ENCODE measurements at places on chromosomes 6 and 20. TPM values are rescaled to one million over a fixed set of nuclear protein-coding genes. Genes with fewer than 3 reads are reported as not detected.

Gene MYMX
- not detected for total RNA-seq

Gene ZNFX1
- 27.8 TPM for total RNA-seq

Gene SLC22A16
- not detected for total RNA-seq

DNA sequence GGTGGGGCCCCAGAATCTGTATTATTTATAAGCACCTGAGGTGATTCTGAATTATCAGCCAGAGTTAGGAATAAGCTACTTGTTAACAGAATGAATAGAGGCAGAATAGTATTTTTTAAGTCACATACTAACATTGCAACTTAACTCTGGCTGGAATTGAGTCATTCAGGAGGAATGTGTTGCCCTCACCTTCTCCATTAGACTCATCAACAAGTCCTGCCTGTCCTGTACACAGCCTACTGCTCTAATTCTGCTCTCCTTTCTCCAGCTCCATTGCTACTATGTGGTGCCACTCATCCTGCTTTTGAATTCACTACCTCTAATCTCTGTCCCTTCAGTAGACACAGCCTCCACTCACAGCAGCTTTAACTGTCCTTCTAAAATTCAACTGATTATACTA, 669.4 kb downstream of the DHX35 start:
- H3K4me1 ChIP-seq, result no peaks in the 10 kb centered on the region
- H3K4me3 ChIP-seq, result no peak overlapping the region
- DNase-seq, result no peak
- H3K27me3 ChIP-seq, result no peaks in the 10 kb centered on the region
- no peak overlapping the region for H3K27ac ChIP-seq
- no peaks in the 10 kb centered on the region for H3K36me3 ChIP-seq

GRCh38 chr6:17042422-17043147, 59.3 kb upstream of the STMND1 start:
- H3K27ac ChIP-seq, result no peak overlapping the region
- DNase-seq, result no peak
- H3K4me3 ChIP-seq, result no peak overlapping the region
- H3K27me3 ChIP-seq, result no peaks in the 10 kb centered on the region

DNA sequence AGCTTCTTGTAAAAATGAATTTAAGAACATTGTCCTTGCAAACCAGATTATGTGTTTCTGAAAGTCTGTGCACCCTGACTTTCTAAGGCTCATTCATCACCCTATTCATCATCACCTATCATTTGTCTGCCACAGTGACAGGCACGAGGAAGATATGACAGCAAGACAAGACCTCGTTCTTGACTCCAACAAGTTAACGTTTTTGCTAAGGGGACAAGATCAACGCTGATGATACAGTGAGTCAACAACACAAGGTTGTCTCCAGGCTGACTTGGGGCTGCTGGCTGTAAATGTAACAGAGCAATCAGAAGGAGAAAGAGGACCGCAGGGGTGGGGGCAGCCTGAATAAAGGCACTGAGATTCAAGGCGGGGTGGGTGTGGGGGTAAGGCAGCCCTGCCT, 94.2 kb downstream of the FOXC1 start:
- peaks cover 18% of the 10 kb centered on the region for H3K4me1 ChIP-seq
- H3K36me3 ChIP-seq, result no peaks in the 10 kb centered on the region
- H3K27ac ChIP-seq, result no peak overlapping the region
- DNase-seq, result no peak
- no peaks in the 10 kb centered on the region for H3K27me3 ChIP-seq
- no peak overlapping the region for H3K4me3 ChIP-seq

GRCh38 chr20:47788741-47789080, 3.4 kb upstream of the SULF2 start:
- H3K4me3 ChIP-seq, result no peak overlapping the region
- peaks cover 48% of the 10 kb centered on the region for H3K4me1 ChIP-seq
- H3K27me3 ChIP-seq, result no peaks in the 10 kb centered on the region
- DNase-seq, result no peak

GRCh38 chr20:19078448-19079373, 133.7 kb upstream of the SLC24A3 start:
- no peak overlapping the region for H3K4me3 ChIP-seq
- no peaks in the 10 kb centered on the region for H3K4me1 ChIP-seq
- H3K36me3 ChIP-seq, result no peaks in the 10 kb centered on the region
- DNase-seq, result no peak

- no peak overlapping the region for H3K27ac ChIP-seq
- peaks cover 9% of the 10 kb centered on the region for H3K4me1 ChIP-seq
- DNase-seq, result no peak
- no peak overlapping the region for H3K4me3 ChIP-seq
- H3K36me3 ChIP-seq, result no peaks in the 10 kb centered on the region
- no peaks in the 10 kb centered on the region for H3K27me3 ChIP-seq
Observed at GRCh38 chr6:169802790-169803189, 51.4 kb downstream of the ERMARD start.

Gene MROH8
- total RNA-seq, result 1.8 TPM

- DNase-seq, result no peak
- no peaks in the 10 kb centered on the region for H3K36me3 ChIP-seq
- no peaks in the 10 kb centered on the region for H3K27me3 ChIP-seq
Observed at GRCh38 chr20:37123441-37123840, 27.6 kb upstream of the RBL1 start.

DNA sequence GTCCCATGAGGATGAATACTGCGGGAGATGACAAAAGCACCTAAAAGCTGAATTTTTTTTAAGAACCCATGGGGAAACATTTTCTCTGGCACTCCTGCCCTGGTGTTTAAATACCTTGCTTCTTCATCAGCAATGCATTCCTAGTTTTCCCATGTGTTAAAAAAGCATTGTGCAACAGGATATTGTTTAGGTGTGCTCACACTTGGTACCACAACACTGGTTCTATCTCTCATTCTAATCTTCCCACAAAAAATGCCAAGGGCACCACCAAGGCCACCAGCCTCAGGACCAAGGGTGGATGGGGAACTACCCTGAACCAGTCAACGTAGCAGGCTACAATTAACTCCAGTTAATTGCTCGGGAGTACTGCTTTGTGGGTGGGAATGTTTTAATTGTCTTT, 50.9 kb downstream of the ALDH5A1 start:
- no peaks in the 10 kb centered on the region for H3K36me3 ChIP-seq
- no peak overlapping the region for H3K4me3 ChIP-seq
- H3K4me1 ChIP-seq, result no peaks in the 10 kb centered on the region
- peaks cover 6% of the 10 kb centered on the region for H3K27me3 ChIP-seq

DNA sequence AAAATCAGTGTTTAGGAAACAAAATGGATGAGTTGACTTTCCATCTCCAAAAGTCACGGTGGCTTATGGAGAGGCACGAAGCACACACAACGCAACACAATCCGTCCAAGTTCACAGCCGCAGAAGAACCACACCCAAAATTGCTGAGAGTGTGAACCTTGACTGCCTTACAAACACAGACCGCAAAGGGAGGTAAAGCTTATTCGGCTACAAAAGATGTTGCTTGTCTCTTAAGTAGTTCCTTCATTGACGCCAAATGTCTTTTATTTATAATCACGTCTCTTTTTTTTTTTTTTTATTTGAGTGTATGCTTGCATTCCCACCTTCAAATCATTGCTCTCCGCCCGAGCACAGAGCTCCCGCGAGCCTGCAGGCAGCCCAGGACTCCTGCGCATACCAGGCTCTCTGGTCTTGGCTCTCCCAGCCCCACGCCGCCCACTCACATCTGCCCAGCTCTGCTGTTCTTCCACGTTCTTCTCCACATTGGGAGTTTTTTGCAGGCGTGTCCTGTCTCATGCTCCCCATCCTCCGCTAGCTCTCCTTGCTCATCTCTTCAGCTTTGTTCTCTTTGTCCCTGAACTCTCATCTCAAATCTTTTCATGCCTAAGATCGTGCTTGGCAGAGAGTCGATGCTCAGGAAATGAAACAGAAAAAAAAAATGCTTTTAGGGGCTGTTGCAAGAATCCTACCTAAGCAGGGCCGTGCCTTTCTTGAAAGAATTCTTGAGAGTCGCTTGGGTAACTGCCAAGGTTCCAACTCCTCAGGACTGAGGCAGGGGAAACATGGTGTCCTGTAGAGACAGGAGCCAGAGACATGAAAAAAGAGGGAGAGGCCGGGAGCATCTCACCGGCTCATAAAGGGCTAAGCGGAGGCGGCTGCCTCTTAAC, 25.8 kb downstream of the LY86 start:
- peak overlapping the region; percentile 20 for H3K4me3 ChIP-seq
- no peak for DNase-seq
- H3K27ac ChIP-seq, result peak overlapping the region; percentile 45
- H3K4me1 ChIP-seq, result peaks cover 16% of the 10 kb centered on the region

GRCh38 chr6:5379647-5380242, 118.4 kb downstream of the FARS2 start:
- no peak for DNase-seq
- H3K27me3 ChIP-seq, result no peaks in the 10 kb centered on the region
- no peak overlapping the region for H3K4me3 ChIP-seq
- H3K27ac ChIP-seq, result no peak overlapping the region

Gene GHRH
- total RNA-seq, result not detected

- H3K4me3 ChIP-seq, result no peak overlapping the region
- H3K27ac ChIP-seq, result no peak overlapping the region
- no peaks in the 10 kb centered on the region for H3K4me1 ChIP-seq
- peaks cover 19% of the 10 kb centered on the region for H3K27me3 ChIP-seq
- DNase-seq, result no peak
Observed at GRCh38 chr6:108106261-108106660, 31.7 kb upstream of the OSTM1 start.

Gene SLC12A5
- not detected for total RNA-seq

DNA sequence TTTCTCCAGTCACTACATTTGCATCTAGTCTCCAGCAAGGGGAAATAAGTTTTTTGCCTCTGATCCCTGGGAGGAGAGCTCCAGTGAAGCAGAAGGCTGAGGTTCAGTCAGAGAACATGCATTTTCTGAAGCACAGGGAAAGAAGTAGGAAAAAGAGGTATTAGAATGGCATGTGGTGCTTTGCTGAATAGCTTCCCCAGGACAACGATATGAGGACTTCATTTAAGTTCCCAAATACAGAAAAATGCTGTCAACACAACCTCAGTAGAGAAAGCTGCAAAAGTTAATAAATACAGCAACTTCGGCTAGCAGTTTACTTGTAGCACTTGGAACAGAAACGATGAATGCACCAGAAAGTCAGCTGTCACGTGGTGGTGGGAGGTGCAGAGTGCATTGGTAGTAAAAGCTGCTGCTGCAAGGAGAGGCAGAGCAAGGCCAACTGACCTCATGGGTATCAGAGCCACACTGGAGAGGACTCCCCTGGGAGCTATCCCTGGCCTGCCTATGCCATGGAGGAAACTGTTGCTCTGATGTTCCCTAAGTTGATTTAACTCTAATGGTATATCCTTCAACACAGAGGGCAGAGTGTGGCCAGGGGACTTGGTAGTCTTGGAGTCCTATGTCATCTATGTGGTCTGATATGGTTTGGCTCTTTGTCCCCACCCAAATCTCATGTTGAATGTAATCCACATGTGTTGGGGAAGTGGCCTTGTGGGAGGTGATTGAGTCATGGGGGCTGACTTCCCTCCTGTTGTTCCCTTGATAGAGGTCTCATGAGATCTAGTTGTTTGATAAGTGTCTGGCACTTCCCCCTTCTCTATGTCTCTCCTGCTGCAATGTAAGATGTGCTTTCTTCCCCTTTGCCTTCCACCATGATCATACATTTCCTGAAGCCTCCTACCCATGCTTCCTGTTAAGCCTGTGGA, 85.9 kb downstream of the ADTRP start:
- no peaks in the 10 kb centered on the region for H3K27me3 ChIP-seq
- DNase-seq, result no peak
- no peak overlapping the region for H3K27ac ChIP-seq
- H3K4me1 ChIP-seq, result no peaks in the 10 kb centered on the region
- no peaks in the 10 kb centered on the region for H3K36me3 ChIP-seq

Gene JPH2
- total RNA-seq, result 52.0 TPM

- H3K27ac ChIP-seq, result no peak overlapping the region
- H3K36me3 ChIP-seq, result no peaks in the 10 kb centered on the region
- H3K4me1 ChIP-seq, result no peaks in the 10 kb centered on the region
- no peak for DNase-seq
- no peaks in the 10 kb centered on the region for H3K27me3 ChIP-seq
- no peak overlapping the region for H3K4me3 ChIP-seq
Observed at GRCh38 chr20:50810063-50810462, 15.2 kb downstream of the BCAS4 start.

Gene NKAIN2
- total RNA-seq, result 1.1 TPM

Gene AVP
- not detected for total RNA-seq

- H3K4me3 ChIP-seq, result peak within 1 kb of the TSS; percentile 58
- DNase-seq, result peak; percentile 88
- H3K36me3 ChIP-seq, result no peaks in the 10 kb centered on the region
- no peaks in the 10 kb centered on the region for H3K27me3 ChIP-seq
Observed at GRCh38 chr20:14337400-14338171, at the start of gene FLRT3. Gene FLRT3, minus strand, starts transcription at chr20:14337612. Its CDS starts 10,106 bp downstream, at chr20:14327506.

DNA sequence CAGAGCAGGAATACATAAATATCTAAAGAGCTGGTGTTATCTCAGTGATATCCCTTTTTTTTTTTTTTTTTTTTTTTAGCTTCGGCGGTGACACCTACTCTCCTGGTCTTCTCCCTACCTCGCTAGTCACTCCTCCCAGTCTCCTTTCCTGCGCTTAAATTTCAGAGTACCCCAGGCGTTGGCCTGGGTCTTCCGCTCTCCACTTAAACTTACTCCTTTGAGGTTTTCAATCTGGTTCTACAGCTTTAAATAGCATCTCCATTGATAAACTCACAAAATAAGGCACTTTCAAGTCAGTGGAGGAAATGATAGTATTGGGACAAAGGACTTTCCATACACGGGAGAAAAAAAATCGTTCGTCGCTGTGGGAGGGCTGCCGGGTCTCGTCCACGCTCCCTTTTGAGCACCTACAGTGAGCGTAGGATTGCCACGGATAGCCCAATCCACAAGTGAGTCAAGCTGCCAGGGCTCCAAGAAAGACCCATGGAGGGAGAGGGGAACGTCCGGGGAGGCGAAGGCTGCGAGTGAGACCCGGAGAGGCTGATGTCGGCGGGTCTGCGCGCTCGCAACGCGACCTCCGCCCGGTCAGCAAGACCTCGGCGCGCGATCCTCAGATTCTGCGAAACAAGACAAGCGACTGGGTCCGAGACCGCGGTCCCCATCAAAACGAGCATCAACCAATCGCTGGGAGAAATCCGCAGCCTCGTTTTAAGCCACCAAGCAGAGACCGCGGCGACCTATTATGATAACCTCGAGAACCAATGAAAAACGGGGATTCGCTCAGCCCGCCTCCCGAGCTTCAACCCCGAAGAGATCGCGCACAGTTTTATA, 672 bp upstream of the SRSF6 start:
- H3K4me1 ChIP-seq, result no peaks in the 10 kb centered on the region
- H3K27me3 ChIP-seq, result no peaks in the 10 kb centered on the region
- H3K36me3 ChIP-seq, result peaks cover 3% of the 10 kb centered on the region
- peak overlapping the region; percentile 88 for H3K4me3 ChIP-seq
- DNase-seq, result peak; percentile 97
- H3K27ac ChIP-seq, result peak overlapping the region; percentile 99
